ENCODE measurements at places on chromosomes 4 and X. TPM values are rescaled to one million over a fixed set of nuclear protein-coding genes. Genes with fewer than 3 reads are reported as not detected.

- no peak for DNase-seq
- no peaks in the 10 kb centered on the region for H3K36me3 ChIP-seq
- peaks cover 3% of the 10 kb centered on the region for H3K27me3 ChIP-seq
- peaks cover 2% of the 10 kb centered on the region for H3K4me1 ChIP-seq
- no peak overlapping the region for H3K4me3 ChIP-seq
These were observed 24.2 kb downstream of the MAGED1 start for GRCh38 chrX:51917604-51918003.

GRCh38 chrX:12370497-12370986 lies 232.3 kb downstream of the FRMPD4 start:
- no peaks in the 10 kb centered on the region for H3K36me3 ChIP-seq
- H3K4me1 ChIP-seq = no peaks in the 10 kb centered on the region
- DNase-seq = no peak

DNA sequence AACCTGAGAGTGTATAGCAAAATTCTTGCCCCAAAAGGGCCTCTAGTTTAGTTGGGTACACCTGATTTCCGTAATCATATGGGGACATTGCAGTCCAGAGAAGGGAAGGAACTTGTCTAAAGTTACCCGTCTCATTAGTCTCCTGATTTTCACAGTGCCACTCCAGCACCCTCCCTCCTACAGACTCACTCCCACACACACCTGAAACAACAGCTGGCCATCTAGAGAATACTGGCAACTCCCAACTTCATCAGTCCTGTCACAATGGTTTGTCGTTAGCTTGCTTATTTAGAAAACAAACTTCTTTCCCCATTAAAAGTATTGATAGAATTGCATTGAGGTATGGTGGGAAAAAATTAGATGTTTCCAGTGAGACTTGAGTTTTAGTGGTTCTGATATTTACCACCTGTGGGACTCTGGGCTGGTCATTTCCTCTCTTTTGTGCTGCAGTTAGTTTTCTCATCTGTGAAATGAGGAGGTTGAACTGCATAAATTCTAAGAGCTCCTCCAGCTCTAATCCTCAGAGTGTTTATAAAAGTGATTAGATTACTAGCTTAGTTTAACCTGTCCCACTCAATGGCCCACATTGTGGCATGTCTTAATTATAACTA lies 1.7 kb downstream of the IL13RA1 start:
- H3K36me3 ChIP-seq = no peaks in the 10 kb centered on the region

DNA sequence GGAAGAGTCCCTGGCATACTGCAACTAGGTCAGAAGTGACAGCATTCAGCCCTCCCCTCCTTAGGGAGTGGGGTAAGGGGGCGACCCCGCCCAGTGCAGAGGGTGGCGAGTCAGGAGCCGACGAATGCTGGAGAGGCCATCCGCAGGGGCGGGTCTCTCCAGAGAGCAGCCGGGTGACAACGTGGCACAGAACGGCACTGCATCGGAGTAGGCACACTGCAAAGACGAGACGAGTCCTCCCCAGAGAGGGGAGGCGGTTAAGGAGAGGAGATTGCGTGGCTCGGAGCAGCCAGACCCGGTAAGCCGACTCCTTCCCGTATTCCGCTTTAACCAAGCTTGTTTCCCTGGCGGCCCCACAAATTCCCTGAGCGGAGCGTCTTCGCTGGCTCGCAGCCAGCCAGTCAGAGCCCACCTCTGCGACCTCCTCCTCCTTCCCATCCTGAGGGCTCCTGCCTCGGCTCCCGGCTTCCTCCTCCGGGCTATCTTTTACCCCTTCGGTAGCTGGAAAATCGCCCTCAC lies 54.9 kb downstream of the LINC00632 start:
- no peaks in the 10 kb centered on the region for H3K36me3 ChIP-seq
- H3K4me3 ChIP-seq = peak overlapping the region; percentile 56
- H3K27me3 ChIP-seq = peaks cover 14% of the 10 kb centered on the region
- no peak overlapping the region for H3K27ac ChIP-seq
- H3K4me1 ChIP-seq = peaks cover 3% of the 10 kb centered on the region

DNA sequence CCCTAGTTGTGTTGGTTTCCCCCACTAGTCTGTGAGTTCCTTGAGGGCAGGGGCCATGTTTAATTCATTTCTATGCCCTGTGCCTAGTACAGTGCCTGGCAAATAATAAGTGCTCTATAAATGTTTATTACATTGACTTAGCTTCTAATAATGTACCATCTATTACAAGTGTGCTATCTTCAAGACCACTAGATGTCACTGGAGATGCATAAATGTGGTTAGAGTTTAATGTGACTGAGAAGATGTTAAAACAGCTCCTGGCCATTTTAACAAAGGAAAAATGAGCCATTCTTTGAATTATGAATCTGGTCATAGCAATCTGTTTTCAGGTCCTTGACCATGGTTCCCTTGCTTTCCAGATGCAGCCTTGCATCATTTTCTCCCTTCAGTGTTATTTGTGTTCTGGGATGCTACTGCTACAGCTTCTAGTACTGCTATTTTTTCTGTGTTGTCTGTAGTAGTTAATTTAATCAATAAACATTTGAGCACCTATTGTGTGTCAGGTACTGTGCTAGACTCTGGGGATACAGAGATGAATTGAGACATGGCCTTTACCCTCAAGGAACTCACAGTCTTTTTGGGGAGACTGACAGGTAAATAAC lies 43.2 kb downstream of the SLC9A6 start:
- peak; percentile 62 for DNase-seq
- H3K4me1 ChIP-seq = no peaks in the 10 kb centered on the region
- H3K27ac ChIP-seq = no peak overlapping the region
- no peaks in the 10 kb centered on the region for H3K27me3 ChIP-seq
- peaks cover 7% of the 10 kb centered on the region for H3K36me3 ChIP-seq

GRCh38 chr4:37754410-37755185 lies 68.4 kb upstream of the RELL1 start:
- H3K36me3 ChIP-seq = no peaks in the 10 kb centered on the region
- H3K4me3 ChIP-seq = peak overlapping the region; percentile 43
- peaks cover 13% of the 10 kb centered on the region for H3K4me1 ChIP-seq

DNA sequence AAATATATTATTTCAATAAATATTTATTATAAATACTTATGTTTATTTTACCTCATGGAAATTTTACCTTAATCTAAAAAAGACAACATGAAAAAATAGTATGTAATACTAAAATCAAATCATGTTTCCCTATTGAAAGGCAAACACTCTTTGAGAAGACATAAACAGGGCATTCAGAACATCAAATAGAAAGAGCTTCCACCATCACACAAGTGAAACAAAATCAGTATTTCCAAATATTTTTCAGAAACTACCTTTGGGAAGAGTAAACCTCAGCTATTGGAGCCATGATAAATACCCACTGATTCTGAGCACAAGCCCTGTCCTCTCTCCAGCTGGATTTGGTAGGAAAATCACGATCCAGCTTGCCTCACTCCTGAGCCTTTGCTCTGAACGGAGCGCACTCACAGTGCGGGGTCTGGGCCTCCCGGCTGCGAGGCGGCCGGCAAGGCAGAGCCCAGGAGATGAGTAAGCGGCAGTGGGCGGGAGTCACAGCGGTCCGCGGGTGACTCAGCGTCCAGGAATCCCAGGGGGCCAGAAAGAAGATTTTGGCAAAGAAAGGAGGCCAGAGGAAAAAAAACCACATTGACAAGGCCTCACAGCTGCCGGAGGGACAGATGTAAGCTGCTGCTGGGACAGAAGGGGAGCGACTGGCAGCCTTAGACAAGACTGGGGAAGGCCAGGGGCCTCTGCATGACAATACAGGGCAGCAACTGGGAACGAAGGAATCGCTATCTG lies 14.7 kb upstream of the ANXA5 start:
- H3K36me3 ChIP-seq = no peaks in the 10 kb centered on the region
- peaks cover 41% of the 10 kb centered on the region for H3K27me3 ChIP-seq
- peaks cover 36% of the 10 kb centered on the region for H3K4me1 ChIP-seq
- DNase-seq = peak; percentile 69

DNA sequence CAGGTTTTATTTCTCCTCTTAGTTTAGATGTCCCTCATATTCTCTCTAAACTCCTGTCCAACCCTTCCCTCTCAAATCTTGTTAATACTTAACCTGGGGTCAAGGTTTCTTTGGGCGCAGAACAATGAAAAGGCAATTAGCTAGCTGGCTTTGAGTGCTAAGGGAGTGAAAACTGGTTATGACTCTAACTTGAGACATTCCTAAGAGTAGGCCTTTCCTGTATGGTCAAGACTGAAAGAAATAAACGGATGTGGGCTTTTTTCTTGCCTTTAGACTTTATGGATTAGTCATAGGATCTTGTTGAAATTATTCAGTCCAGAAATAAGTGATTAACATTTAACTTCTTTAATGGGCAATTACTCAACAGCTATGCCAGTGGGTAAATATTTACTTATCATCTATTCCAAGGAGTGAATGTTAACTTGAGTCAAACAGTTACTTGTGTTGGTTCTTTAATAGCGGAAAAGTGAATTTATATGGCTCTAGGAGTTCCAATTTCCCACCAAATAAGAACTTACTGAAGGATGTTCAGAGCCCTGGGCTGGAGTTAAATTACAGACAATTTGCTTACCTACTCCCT lies 141.7 kb upstream of the SCML1 start:
- no peak overlapping the region for H3K27ac ChIP-seq
- no peak for DNase-seq
- H3K4me3 ChIP-seq = no peak overlapping the region

GRCh38 chrX:135257469-135257868 lies 5.6 kb downstream of the ETDA start:
- H3K4me1 ChIP-seq = no peaks in the 10 kb centered on the region
- H3K36me3 ChIP-seq = no peaks in the 10 kb centered on the region
- DNase-seq = no peak
- no peak overlapping the region for H3K4me3 ChIP-seq

DNA sequence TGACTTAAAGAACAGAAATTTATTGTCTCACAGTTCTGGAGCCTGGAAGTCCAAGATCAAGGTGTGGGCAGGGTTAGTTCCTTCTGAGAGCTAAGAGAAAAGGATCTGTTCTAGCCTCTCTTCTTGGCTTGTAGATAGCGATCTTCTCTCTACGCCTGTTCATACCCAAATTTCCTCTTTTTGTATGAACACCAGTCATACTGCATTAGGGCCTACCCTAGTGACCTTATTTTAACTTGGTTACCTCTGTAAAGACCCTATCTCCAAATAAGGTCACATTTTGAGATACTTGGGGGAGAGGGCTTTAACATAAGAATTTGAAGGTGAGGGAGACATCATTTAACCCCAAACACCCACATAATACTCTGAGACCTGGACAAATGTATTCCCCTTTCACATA lies 55.6 kb upstream of the SPP1 start:
- H3K4me1 ChIP-seq = no peaks in the 10 kb centered on the region
- H3K4me3 ChIP-seq = no peak overlapping the region
- no peak for DNase-seq
- H3K36me3 ChIP-seq = no peaks in the 10 kb centered on the region

DNA sequence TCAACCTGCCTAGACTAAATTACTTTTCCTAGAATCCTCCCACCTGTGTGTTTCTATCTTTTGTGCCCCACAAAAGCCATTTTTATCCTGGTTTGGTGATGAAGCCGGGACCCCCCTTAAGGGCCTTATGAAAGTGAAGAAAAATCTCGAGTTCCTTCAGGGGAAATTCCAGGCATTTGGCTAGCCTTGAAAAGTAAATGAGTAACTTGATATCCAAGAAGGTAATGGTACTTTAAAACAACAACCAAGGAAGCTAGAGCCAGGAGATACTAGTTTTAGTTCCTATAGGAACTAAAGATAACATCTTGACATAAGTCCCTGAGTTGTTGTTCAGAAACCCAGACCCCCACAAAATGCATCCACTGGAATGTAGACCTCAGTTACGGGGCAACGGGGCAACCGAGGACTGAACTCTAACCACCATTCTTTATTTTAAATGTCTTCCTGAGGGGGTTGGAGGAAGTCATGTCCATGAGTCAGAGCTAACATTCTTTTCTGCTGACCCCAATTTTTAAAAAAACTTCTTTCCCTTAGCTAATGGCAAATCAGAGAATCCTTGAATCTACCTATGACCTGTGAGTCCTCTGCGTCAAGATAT lies 73.9 kb downstream of the VCX3A start:
- no peaks in the 10 kb centered on the region for H3K27me3 ChIP-seq
- no peaks in the 10 kb centered on the region for H3K36me3 ChIP-seq
- DNase-seq = no peak
- no peak overlapping the region for H3K27ac ChIP-seq

Gene SH3TC1
- total RNA-seq = 20.9 TPM

Gene CCDC160
- total RNA-seq = not detected

Gene EGFL6
- 2.2 TPM for total RNA-seq

Gene GYG2
- not detected for total RNA-seq

Gene TMEM271
- total RNA-seq = not detected

Gene STBD1
- 0.35 TPM for total RNA-seq

Gene GLRA2
- not detected for total RNA-seq

Gene CLTRN
- 0.33 TPM for total RNA-seq

Gene TMEM154
- total RNA-seq = 9.0 TPM
